Breast epithelium (tissue), 4 donors: ENCODE measurements at places on chromosomes 1 and 21.

DNA sequence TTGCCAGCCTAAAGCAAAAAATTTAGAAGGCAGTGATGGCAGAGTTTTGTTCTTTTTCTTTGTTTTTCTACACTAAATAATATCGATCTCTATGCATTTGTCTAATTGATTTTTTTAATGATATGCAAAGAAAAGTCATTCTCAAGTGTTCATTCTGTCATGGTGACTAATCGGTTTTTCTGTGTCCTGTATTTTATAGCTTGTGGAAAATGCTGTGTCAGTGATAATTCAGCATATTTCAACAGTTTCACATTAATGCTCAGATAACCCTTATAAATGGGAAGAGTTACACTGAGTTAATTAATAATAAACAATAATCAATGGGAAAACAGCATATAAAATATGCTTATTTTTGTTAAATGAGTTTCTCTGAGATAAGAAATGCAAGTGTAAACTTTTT, 824.9 kb downstream of the AMY1C start:
- DNase-seq: no peak

DNA sequence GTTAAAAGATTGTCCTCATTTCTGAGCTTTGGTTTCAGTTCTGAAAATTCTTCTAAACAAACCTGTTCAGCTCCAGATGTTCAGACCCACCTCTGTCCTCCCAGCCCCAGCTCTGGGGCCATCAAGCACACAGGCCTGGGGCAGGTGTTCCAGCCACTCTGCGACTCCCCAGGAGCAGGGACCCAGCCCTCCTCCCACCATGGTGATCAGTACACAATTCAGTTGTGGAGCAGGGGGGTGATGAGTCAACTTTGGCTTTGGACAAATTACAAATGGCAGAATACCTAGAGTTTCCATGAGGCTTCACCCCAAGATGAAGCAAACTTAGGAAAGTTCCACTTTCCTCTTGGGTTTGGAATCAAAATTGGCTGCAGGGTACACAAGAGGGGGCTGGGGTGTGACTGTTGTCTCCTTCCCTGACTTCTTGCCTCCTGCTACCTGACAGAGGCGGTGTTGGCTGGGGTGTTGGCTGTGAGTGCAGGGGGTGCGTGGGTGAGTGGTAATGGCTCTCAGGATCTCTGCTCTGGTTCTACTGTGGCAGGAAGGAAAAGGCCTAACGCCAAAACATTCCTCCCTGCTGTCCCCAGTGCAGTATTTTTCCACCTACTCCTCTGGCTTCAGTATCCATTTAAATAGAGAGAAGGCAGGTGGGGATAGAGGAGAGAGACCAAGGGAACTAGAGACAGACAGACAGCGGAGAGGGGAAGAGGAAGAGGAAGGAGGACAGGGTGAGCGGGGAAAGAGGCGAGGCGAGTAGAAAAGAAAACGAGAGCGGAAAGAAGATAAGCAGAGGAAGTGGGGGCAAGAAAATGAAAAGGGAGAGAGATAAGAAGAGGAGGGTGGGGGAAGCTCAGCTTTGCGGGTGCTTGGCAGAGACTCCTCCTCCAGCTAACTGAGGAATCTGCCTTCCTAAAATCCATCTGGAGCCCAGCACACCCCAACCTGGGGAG, 20.6 kb upstream of the LRRN2 start:
- no peak for DNase-seq

GRCh38 chr21:17708522-17709265, 96.0 kb upstream of the BTG3 start:
- no peak for DNase-seq

DNA sequence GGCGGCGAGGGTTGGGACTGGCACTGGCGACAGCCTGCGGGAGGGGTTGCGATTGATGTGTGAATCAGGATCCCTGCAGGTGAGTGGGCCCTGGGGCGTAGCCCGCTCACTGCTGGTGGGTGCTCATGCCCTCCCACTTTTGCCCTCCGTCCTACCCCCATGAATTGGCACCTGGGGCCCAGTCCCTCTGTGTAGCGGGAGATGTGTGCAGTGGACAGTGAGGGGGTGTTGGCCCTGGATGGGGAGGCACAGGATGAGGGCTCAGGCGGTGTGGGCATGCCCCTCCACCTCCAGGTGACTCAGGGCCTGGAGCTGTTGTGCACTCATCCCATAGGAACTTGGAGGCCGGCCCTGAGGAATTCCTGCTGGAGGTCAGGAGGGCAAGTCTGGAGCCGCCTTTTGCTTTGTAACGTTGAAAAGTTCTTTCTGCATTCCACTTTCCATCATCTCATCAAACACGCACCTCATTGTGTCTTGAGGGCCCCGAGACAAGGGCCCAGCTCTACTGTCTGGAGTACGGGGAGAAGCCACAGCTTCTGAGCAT, 3.0 kb downstream of the PEAR1 start:
- no peak for DNase-seq

DNA sequence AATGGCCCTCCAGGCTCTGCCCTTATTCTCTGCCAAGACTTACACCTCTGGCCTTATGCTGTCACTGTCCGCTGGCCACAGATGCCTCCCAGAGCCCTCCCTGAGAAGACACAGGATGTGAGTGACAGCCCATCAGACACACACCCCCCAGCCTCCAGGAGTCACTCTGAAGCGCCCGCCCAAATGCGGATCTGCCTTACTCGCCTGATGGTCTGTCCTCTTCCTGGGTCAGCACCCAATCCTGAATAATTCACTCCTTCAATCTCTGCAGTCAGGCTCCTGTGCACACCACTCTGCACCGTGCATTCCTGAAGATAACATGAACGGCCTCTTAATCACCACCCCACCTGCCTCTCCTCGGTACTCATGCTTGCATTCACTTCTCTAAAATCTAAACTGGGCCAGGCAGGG, 14.7 kb downstream of the CLSTN1 start:
- no peak for DNase-seq

DNA sequence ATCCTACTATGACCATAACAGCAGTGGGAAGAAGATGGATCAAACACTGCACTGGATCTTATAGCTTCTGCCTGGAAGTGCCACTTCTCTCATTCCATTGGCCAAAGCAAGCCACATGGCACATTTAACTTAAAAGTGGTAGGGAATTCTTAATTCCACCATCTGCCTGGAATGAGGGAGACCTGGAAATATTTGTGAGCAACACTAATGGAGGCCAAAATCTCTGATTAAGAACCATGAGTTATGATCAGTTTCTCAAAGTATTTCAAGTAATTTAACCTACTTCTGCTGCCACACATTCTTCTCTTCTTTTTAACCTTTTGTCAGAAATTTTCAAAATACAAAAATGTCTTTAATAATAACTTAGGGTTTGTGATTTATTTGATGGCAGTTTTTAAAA, 154.0 kb upstream of the C1orf87 start:
- no peak for DNase-seq

DNA sequence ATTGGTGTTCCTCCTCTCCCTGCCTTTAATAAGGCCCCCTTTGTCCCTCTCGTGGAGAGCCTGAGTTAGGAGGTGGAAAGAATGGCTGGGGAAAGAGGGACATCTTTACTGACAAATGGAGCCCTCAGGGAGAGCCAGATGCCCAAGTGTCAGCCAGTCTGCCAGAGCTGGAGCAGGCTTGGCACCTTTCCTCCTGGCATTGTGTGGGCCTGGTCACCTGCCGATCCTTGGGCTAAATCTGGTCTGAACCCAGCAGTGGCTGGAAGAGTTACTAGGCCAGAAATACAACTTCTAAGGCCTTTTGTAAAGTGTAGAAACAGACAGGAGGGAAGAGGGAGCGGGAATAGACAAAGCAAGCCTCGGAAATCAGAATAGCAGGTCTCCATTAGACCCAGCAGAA, 24.9 kb downstream of the VANGL1 start:
- peak; percentile 77 for DNase-seq

GRCh38 chr1:201013991-201014815, 9.3 kb downstream of the KIF21B start:
- no peak for DNase-seq

GRCh38 chr1:112878321-112878720, 77.7 kb downstream of the SLC16A1 start:
- DNase-seq: no peak

- no peak for DNase-seq
Measured at GRCh38 chr1:11598461-11598860, 55.8 kb downstream of the FBXO2 start.

- DNase-seq: no peak
Measured at GRCh38 chr1:150225546-150225945, 10.4 kb downstream of the ANP32E start.

GRCh38 chr21:44253832-44254710, 7.6 kb downstream of the DNMT3L start:
- DNase-seq: no peak

- no peak for DNase-seq
Measured at GRCh38 chr1:91161749-91162148, 139.9 kb upstream of the ZNF644 start.

- DNase-seq: no peak
Measured at GRCh38 chr21:44049182-44049581, 37.1 kb downstream of the TRAPPC10 start.

DNA sequence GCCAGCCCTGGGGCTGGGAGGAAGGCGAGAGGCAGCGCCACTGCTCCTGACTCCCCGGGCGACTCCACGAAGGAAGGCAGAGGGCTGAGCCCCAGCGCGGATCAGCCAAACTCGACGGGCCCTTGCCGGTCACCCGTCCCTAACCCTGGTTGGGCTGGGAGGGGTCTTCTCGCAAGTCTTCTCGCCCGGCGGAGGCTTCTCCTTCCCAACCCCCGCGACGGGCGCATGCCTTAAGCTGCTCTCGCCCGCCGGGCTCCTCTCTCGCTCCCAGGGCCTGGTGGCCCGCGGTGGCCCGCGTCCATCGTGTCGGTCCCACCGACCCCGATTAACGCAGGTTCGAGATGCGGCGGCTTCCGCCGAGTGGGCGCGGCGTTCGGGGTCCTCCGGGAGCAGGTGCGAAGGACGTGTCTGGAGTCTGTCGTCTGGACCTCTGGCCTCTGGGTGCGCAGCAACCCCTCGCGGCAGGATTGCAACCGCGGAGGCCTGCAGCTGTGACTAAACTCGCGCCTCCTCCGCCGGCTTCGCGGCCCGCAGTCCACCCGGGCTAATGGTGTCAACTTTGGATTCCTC, 29.0 kb upstream of the PPM1J start:
- no peak for DNase-seq

GRCh38 chr1:244381878-244382565, 69.7 kb downstream of the ADSS2 start:
- DNase-seq: no peak
